ENCODE measurements at places on chromosomes 2 and 18.

GRCh38 chr2:143078104-143078503, 51.1 kb upstream of the ARHGAP15 start:
- DNase-seq: no peak

GRCh38 chr18:58325494-58325893, 281.5 kb downstream of the NEDD4L start:
- DNase-seq: no peak

GRCh38 chr2:225122583-225123486, 80.6 kb upstream of the DOCK10 start:
- DNase-seq: no peak

GRCh38 chr2:59660262-59660661, 893.2 kb downstream of the BCL11A start:
- DNase-seq: no peak

GRCh38 chr18:23540867-23541266, 37.6 kb downstream of the RMC1 start:
- DNase-seq: no peak

GRCh38 chr2:219430633-219431615, 3.7 kb upstream of the SPEG start:
- peak; percentile 78 for DNase-seq

GRCh38 chr2:7660816-7661215, 743.6 kb downstream of the RNF144A start:
- no peak for DNase-seq

GRCh38 chr2:126748188-126748760, 92.3 kb downstream of the GYPC start:
- no peak for DNase-seq

GRCh38 chr18:53153281-53153680, 813.3 kb downstream of the DCC start:
- no peak for DNase-seq

GRCh38 chr2:240947607-240948006, 41.5 kb downstream of the CROCC2 start:
- peak; percentile 5 for DNase-seq

DNA sequence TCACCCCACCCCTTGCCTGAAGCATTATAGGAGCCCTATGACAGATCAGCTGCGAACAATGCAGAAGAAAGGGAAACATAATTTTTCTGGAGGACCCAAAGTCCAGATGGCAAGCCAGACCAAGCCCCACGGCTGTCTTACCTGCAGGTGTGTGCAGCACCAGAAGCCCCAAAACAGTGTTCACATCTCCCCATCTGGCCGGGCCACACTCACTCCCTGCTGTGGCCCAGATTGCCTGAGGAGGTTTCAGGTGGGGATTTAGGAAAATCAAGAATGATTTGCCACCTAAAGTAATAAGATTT, 11.7 kb upstream of the STK17B start:
- no peak for DNase-seq

GRCh38 chr2:219946021-219946420, 318.6 kb downstream of the SLC4A3 start:
- DNase-seq: no peak

DNA sequence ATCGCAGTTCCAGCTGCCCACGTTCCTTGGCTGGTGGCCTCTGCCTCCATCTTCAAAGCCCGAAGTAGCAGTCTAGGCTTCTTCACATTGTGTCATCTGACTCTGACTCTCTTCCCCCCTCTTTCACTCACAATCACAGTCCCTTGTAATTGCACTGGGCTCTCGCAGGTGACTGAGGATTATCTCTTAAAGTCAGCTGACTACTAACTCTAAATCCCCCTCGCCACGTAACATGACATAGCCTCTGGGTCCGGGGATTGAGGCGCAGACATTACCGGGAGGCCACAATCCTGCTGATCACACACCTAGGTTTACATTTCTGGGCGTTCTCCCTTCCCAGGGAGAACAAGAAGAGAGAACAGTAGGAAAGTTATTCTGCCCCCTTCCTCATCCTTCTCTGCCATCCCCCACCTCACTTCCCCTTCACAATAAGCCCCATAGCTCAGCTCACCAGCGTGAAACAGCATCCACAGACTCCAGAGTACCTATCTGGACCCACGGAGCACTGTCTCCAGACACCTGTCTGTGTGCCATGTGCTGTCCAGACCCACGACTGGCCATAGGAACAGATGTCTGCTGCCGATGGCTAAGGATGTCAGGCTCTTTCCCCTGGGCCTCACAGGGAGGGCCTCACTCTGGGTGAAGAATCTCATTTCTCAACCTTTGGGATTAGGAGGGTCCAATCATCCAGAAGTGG, 64.3 kb upstream of the FZD7 start:
- DNase-seq: no peak

- DNase-seq: no peak
Measured at GRCh38 chr18:79504034-79504433, 108.3 kb downstream of the NFATC1 start.

DNA sequence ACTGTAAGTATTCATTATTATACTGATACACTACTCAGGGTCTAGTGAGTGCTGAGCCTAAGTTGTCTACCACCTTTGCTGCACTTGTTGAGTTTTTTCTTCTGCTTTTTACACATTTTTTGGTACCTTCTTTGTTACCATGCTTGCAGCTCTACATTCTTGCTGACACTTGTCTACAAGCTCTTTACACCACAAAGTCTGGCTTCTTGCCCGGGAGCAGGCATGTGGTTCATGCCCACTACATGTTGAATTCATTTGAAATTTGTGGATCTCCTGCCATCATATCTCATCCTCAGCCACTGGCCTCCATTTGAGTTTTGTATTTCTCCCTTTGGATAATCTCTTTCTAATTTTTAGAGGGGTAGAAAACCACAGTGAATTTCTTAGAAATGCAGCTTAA, 29.9 kb downstream of the IL18R1 start:
- no peak for DNase-seq

GRCh38 chr18:58862356-58862755, 2.3 kb upstream of the ZNF532 start:
- DNase-seq: no peak

- no peak for DNase-seq
Measured at GRCh38 chr2:31402388-31402787, 12.2 kb downstream of the XDH start.

DNA sequence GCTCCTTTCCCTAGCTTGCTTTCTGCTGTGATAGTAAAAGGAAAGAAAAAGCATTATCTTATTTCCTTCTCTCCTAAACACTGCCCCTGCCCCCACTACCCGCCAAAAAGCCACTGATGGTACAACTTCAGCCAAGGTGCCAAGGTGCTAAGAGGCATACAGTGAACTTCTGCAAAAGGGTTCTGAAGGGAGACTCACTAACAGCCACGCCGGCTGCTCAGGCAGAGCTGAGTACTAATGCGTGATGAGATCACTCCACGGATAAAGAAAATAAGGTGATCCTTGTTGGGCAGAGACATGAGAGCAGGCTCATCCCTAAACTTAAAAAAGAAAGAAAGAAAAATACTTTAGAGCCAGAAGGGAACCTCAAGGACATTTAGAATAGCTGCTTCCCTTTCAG, 60.5 kb upstream of the PXDN start:
- DNase-seq: no peak

GRCh38 chr2:106122157-106122556, 71.9 kb downstream of the UXS1 start:
- DNase-seq: no peak

GRCh38 chr2:40844353-40845277, 392.7 kb upstream of the SLC8A1 start:
- no peak for DNase-seq

GRCh38 chr2:24920098-24920808, at the start of gene ADCY3:
Gene ADCY3 (minus strand): TSS chr2:24920237. CDS start chr2:24918987, 1,250 bp downstream.
- DNase-seq: peak; percentile 60

- no peak for DNase-seq
Measured at GRCh38 chr18:36025025-36025424, 42.3 kb downstream of the RPRD1A start.

DNA sequence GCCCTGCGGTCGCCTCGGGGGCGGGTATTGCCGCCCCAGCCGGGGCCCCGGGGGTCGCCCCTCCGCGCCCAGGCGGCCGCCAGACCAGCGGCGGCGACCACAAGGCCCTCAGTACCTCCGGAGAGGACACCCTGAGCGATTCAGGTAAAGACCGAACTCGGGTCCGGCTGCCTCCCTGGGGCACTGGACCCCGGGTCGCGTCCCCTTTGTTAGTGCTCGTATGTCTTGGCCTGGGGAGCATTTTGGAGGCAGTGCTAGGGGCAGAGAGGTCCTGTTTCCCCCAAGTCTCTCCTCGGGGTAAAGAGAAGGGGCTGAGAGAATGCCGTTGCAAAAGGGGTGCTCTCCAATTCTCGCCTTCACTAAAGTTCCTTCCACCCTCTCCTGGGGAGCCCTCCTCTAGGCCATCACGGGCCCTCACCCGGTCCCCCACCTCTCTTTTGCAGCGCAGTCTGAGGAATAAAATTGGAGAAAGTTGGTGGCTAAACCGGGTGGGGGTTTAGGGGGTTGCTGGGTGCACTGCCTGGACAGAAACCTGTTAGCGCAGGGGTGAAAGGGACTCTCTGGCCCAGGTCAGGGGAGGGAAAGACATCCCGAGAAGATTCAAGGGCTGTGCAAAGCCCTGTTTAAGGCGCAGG, 2.5 kb downstream of the MYCN start:
- DNase-seq: no peak

GRCh38 chr2:240501531-240501991, 56.2 kb downstream of the ANKMY1 start:
- DNase-seq: peak; percentile 9

GRCh38 chr18:76430636-76431035, 64.4 kb downstream of the ZNF516 start:
- DNase-seq: no peak

GRCh38 chr2:5235701-5236100, 456.5 kb upstream of the SOX11 start:
- DNase-seq: peak; percentile 22

DNA sequence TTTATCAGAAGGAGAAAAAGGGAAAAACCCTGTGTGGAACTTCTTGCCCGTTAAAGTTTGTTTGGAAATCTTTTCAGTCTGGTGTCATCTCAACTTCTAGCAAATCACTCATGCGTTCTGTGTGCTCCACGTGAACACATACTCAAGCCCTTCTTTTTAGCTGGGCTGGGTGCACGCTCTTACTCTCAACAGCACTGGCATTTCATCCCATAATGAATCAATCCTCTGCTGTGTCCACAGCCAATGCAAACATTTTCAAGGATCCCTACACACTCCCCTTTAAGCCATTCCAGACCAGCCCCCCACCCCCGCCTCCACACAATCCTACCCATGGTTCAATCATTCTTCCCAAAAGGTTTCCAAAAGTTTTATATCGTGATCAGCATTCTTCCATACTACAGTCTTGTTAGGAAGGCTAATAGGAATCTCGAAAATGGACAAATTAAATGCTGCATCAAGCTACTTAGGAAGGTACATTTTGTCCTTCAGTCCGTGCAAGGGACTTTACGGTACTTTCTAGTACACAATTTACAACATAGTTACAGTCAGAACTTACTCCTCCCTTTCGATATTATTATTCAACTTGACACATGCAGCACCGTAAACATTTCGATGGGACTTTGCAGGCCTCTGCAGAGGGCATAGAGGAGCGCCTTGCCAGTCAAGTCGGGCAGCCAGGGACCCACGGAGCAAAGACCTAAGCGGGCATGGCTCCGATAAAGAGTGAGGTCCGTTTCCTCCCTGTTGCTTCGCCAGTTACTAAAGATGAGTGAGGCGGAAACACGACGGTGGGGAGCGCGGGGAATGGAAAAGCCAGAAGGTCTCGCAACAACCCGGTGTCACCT, 1.4 kb downstream of the PTGR3 start:
- no peak for DNase-seq

GRCh38 chr18:8413189-8413588, 196.0 kb upstream of the RAB12 start:
- DNase-seq: no peak

DNA sequence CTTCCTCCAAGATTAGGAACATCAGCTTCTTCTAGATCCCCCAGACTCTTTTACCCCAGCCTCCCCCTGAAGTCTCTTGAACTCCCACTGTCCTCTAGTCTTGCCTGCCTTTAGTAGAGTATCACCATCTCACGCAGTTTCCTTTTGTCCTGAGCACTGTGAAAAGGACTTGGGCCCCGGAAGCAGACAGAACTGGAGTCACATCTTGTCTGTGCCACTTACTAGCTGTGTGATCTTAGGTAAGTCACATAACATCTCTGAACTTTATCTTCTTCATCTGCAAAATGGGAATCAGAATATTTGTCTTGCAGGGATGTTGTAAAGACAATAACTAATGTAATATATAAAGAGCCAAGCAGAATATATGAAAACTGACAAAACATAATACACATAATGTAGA, 8.4 kb upstream of the TRABD2A start:
- no peak for DNase-seq

GRCh38 chr2:230384986-230385385, 31.0 kb upstream of the SP100 start:
- DNase-seq: no peak

DNA sequence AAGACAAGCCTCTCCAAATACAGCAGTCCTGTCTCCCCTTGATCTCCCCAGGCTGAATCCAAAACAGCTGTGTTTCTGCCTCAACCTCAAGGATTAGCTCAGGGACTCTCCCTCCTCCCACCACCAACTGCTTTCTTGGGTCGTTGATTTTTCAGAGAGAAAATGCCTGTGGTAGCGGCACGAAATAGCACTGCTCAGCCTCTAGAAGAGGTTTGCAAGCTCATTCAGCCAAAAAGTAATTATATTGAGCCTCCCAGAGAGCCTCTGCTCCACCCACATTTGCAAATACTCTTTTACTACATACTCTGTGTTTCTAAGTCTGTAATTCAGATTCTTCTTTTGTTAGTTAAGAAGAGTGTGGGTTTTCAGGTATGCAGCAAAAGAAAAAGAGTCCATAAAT, 396.4 kb upstream of the TNP1 start:
- peak; percentile 51 for DNase-seq

DNA sequence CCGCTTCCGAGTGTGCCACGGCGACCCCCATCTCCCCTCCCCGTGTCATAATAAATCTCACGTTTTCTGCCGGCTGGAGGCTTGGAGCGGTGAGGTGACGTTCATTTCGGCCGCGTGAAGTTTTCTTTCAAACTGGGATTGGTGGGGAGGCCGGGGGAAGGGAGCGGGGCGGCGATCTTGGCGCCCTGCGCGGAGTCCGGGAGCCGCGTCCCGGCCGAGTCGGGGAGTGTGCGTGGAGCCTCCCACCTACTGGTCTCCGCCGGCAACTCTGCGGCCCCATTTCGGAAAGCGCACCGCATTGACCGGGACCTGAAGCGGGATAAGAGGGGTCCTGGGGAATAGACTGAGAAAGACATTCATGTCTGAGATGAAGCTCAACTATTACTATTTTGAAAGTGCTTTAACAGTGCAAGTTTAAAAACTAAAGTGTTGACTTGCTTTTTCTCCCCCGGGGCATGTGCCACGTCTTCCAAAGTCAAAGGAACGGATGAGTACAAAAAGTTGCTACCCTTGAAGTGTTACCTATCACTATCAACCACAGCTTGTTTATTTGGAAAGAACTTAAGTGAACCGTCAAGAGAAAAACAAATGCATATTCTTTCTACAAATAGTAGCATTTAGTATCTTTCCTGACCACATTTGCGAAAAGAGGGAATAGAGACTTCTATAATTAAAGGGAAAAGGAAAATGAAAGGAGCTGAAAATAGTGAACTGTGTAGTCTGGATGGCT, 818 bp upstream of the IKZF2 start:
- DNase-seq: peak; percentile 76

Data from femur (tissue), 1 donor.